ENCODE measurements at places on chromosomes 2 and 18.
A peak's percentile ranks its signal among the peaks of the same experiment; 100 is the strongest.

DNA sequence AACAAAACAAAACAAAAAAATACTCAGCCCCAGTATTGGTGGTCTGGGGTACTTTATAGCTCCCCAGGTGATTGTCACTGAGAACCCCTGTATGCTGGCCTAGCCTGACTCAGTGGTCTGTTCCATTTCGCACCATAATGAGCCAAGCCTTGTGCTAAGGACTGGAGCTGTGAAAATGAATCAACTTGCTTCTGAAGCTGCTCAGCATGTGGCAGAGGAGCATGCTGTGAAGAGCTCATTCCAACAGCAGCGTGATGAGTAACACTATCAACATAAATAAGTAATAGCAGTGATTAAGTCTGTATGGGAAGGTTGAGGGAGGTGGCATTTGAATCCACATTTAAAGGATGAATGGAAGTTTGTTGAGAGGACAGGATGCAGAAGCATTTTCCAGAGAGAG lies 67.2 kb upstream of the ATL2 start:
- no peak for DNase-seq

DNA sequence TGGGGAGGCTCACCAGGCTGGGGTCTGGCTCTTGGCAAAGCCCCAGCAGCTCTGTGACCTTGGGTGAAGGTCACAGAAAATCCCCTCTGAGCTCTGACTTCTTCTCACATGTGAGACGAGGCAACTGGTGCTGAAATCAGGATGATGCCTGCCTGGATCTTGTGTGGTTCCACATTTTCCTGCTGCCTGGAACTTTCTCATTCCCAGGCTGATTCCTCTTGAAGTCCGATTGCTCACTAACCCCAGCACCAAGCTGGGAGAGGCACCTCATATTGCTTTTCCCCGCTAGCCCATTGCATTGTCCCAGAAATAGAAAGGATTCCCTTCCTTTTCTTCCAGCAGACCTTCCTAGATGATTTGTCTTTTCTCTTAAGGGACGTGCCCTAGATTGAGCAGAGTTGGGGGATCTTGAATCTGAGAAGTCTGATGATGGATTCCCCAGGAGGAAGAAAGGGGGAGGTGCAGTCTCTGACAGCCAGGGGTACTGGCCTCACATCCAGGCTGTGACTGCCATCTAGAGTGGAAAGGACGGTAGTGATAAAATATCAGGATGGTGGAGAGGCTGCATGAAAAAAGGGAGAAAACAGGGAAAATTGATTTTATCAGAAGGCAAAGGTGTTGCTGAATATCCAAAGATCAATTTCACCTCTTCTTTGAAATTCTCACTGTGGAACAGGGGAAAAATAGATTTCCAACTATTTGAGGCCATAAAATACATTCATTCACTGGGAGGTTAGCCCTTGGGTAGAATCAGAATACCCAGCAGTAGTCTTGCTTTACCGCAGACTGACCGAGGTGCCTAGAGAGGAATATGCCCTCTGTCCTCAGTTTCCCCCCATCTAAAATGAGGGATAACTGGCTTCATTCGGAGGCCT lies 96.3 kb downstream of the FAM210A start:
- DNase-seq, result peak; percentile 45

- no peak for DNase-seq
Measured at GRCh38 chr2:219483451-219484342, 15.0 kb upstream of the GMPPA start.

- DNase-seq, result no peak
Measured at GRCh38 chr2:64698668-64699444, 45.1 kb upstream of the SERTAD2 start.

DNA sequence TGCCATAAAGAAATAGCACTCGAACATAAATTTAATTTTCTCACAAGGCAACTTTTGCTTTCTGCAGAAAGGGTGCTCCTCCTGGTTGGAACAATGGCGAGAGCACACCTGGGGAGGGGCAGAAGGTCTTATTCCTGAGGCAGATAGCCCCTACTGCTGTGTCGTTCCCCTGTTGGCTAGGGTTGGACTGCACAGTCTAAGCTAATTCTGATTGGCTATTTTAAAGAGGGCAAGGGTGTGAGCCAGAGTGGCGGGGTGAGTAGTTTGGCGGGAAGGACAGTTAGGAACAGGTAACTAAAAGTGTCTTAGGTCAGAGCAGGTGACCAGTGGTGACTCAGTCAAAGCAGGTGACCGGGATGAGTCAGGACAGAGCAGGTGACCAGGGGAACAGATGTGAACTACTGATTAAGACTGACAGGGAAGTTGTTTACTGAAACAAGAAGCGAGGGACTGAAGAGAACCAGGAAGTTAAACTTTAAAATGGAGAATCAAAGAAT lies 49.7 kb upstream of the AGAP1 start:
- no peak for DNase-seq

- DNase-seq, result no peak
Measured at GRCh38 chr2:100967716-100968115, 34.4 kb upstream of the RPL31 start.

GRCh38 chr2:177265824-177266817 lies 1.6 kb upstream of the NFE2L2 start:
- no peak for DNase-seq

- no peak for DNase-seq
Measured at GRCh38 chr2:127170021-127170420, 50.1 kb downstream of the CYP27C1 start.

GRCh38 chr2:197209742-197210408 lies 100.7 kb downstream of the ANKRD44 start:
- peak; percentile 66 for DNase-seq

DNA sequence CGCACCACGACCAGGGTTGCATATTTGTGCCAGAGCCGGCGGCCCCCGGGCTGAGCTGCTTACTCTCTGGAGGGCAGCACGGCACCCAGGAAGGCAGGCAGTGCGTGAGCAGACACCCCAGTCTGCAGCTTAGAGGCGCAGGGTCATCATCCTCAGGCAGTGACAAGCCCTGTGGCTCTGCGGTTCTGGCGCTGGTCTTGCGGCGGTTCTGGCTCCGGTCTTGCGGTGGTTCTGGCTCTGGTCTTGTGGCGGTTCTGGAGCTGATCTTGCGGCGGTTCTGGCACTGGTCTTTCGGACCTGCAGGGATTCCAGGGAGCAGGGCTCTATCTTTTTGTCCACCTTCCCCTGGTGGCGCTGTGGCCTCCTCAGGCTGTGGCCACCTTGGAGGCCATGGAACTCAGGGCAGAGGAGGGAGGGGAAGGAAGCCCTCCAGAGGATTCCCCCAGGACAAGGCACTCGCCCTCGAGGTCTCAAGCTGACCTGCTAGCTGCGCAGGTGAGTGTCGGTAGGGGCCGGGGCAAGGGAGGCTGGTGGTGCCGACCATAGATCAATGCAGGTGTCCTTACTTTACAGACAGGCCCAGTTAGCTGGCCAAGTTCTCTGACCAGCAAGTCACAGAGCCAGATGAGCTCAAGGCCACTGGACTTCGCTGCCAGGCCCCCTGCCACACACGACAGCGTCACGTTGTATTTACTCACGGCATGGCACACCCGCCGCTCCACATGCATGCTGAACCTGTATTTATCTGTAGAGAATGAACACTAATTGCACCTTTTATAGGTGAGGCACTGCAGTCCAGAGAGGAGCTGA lies 14.9 kb downstream of the ESPNL start:
- no peak for DNase-seq

GRCh38 chr2:240629619-240629967 lies 4.3 kb downstream of the GPR35 start:
- DNase-seq, result no peak

GRCh38 chr18:45835057-45835636 lies 9.7 kb downstream of the SIGLEC15 start:
- no peak for DNase-seq

GRCh38 chr2:120600786-120601185 lies 134.9 kb upstream of the GLI2 start:
- DNase-seq, result no peak

DNA sequence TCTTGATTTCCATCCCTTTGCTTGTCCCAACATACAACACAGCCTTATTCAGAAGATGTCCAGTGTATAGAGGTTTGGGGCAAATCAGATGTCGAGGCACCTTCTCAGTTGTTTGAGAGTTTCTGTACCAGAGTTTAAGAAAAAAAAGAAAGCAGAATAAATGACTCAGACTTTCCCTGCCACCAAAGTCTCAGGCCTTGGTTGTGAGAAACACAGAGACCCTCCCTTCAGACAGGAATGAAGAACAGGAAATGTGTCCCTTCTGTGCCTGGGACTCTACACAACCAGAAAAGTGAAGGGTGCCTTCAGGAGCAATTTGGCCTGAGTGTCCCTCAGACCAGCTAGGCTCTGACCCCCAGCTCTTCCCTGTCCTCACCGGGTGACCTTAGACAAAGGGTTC lies 37.3 kb upstream of the REL start:
- DNase-seq, result no peak

- DNase-seq, result no peak
Measured at GRCh38 chr2:124884315-124884714, 859.2 kb downstream of the CNTNAP5 start.

DNA sequence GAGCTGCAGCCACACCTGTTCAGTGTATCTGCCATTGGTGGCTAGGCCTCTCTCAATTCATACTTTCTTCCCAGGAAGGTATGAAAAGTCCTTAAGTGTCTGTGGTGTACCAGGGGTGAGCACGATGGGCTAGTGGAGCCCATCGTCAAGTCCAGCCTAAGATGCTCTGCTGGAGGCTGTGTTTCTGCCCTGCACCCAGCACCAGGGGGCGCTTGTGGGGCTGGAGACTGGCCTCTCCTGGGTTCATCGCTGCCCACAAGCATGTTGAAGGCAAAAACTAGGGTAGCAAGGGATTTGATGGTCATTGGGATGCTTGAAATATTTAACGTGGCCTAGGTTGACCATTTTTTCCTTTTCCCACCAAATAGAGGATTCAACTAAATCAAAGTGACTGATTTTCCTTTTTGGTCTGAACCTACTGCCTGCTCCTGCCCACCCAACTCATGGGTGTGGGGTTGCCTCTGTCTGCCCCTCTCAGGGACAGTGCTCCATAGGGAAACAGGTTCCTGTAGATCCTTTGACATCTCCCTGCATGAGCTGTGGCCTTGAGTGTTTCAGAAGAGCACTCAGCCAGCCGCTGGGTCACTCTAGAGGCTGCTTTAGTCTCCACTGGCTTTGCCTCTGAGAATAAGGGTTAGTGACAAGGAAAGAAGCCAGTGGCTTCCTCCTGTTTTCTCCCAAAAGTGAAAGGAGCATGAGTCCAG lies 59.0 kb downstream of the TPGS2 start:
- DNase-seq, result no peak

DNA sequence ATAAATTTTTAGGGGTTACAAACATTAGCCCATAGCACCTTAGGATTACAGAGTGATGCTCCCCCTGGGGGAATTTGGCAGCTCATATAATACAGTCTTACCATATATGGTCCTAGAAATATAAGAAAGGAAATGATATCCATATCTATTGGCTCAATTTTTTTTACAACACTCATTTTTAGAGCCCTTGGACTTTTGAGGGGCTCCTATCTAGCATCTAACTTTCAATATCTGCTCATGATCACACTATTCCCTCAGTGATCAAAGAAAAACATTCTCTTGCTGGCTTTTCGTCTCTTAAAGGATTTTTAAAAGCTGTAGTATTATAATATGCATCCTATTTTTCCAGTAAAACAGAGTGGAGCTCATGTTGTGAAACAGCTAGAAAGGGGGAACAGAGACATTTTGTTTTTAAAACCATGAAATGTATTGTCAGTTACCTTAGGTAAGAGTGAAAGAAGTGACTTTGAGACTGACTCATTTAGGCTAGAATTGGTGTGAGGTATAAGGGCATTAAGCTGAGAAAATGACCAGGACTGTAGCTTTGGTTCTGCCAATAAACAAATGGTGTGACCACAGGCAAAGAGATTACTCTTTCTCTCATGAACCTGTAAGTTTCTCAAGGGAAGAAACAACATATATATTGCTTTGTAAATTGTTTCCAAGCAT lies 65.8 kb downstream of the ALPK2 start:
- DNase-seq, result no peak

GRCh38 chr2:235545339-235546150 lies 51.7 kb downstream of the AGAP1 start:
- no peak for DNase-seq

DNA sequence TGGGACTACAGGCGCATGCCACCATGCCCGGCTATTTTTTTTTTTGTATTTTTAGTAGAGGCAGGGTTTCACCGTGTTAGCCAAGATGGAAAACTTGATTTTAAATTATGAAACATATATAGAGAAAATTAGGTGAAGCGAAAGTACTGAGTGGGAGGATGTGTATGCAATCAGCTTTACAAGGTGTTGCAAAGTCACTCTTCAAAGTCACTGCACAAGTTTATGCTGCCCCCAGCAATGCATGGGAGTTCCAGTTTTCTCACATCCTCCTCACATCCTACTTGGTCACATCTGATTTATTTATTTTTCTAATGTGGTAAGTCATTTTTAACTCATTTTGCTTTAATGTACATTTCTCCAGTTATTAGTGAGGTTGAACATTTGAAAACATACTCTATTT lies 49.2 kb upstream of the CHN1 start:
- DNase-seq, result no peak

DNA sequence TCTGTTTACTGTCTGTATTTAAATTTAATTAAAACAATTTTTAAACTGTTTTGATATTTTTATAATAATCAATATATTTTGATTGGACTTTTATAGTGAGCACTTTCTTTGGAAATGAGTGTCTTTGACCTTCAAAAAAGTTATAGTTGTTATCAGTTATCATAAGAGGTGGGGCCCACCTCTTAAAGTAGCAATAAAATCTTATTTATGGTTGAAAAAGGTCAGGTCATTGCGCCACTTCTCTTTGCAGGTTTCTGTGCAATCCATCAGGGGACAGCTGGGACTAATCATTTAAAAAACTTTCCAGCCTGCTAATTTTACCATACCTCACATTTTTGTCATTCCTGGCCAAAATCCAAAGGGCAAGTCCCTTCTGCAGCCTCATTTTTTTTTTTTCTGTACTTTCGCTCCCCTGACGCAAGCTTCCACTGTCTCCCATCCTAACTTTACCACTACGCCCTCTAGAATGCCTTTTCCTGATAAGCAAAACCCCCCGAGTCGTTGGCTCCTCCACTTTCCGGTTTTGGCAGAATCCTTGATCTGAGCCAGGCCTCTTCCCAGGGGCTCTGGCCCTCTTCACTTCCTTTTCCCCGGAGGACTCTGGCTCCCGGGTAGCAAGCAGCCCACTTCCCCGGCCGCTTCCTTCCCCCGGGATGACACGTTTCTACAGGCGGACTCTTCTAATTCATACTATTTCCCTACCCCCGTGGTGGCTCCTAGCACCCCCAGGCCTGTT lies 1.1 kb upstream of the SEH1L start:
- DNase-seq, result no peak

- DNase-seq, result no peak
Measured at GRCh38 chr18:37787452-37787851, 221.9 kb upstream of the CELF4 start.

DNA sequence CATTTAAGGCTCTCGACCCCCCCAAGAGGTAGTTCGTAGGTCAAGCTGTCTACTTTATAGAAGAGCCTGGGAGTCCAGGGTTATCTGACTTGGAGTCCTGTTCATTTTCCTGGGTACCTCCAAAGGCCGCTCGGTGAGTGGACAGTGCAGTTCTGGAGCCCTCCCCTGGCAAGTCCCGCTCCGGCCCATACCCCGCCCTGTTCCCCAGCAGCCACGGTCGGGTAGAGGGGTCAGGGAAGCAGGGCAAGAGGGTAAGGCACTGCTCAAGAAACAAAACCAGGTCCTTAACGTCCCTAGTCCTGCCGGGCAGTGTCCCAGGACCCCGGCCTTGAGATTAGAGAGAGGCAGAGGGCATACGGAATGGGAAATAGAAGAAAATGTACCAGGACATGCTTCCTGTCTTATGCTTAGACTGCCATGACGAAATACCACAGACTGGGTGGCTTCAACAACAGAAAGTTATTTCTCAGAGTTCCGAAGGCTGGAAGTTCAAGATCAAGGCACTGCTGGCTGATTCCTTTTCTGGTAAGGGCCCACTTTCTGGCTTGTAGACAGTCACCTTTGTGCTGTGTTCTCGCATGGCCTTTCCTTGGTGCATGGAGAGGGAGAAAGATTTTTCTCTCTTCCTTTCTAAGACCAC lies 5.4 kb upstream of the HPCAL1 start:
- DNase-seq, result no peak
